ENCODE measurements at places on chromosomes 6 and 20. TPM values are rescaled to one million over a fixed set of nuclear protein-coding genes. Genes with fewer than 3 reads are reported as not detected.

The SH3BGRL2 gene
- total RNA-seq: 3.1 TPM

The MYH7B gene
- total RNA-seq: 0.15 TPM

The WFDC10B gene
- total RNA-seq: not detected

The PDE10A gene
- total RNA-seq: 2.5 TPM

The COL9A3 gene
- total RNA-seq: 0.15 TPM

The PCMTD2 gene
- total RNA-seq: 41.3 TPM

The OR2H2 gene
- total RNA-seq: not detected

The SRMS gene
- total RNA-seq: not detected

The NINL gene
- total RNA-seq: 16.3 TPM

The CPNE5 gene
- total RNA-seq: 0.15 TPM

The SPATA25 gene
- total RNA-seq: 3.5 TPM

The BANF2 gene
- not detected for total RNA-seq

The LRFN2 gene
- total RNA-seq: not detected

The CST1 gene
- total RNA-seq: 0.50 TPM

The COL11A2 gene
- 0.15 TPM for total RNA-seq

The LHFPL5 gene
- not detected for total RNA-seq

The NRSN2 gene
- 62.2 TPM for total RNA-seq

The CENPW gene
- total RNA-seq: 2.3 TPM

The ZSCAN9 gene
- total RNA-seq: 15.6 TPM

The THBD gene
- total RNA-seq: 27.3 TPM

The ABHD16A gene
- total RNA-seq: 47.6 TPM

The PRRT1 gene
- 0.44 TPM for total RNA-seq

The GRM1 gene
- under 0.01 TPM for total RNA-seq

The DEF6 gene
- 0.87 TPM for total RNA-seq

The MMP24OS gene
- total RNA-seq: 16.0 TPM

The KCNS1 gene
- total RNA-seq: 0.29 TPM

The STMND1 gene
- not detected for total RNA-seq

The RAD21L1 gene
- not detected for total RNA-seq

The GGTLC1 gene
- not detected for total RNA-seq

The MAFB gene
- 3.3 TPM for total RNA-seq

The CBLN4 gene
- not detected for total RNA-seq

The GPLD1 gene
- total RNA-seq: not detected

The ZNF334 gene
- total RNA-seq: 1.6 TPM

The ANKEF1 gene
- 5.0 TPM for total RNA-seq

The PRL gene
- total RNA-seq: not detected

All from smooth muscle cell of trachea (primary cell).